ENCODE measurements at places on chromosomes 13 and 19.

DNA sequence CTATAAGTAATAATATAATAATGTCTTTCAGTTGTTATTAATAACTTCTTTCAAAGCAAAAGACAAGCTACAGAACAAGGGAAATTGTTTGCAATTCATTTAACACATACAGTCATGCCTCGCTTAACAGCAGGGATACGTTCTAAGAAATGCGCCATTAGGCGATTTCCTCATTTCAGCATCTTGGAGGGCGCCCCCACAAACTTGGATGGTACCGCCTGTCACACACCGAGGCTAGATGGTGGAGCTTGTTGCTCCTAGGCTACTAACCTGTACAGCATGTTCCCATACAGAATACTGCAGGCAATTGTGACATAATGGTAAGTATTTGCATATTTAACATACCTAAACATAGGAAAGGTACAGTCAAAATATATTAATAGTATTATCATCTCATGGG lies 8.2 kb upstream of the ANKRD10 start:
- DNase-seq, result no peak

DNA sequence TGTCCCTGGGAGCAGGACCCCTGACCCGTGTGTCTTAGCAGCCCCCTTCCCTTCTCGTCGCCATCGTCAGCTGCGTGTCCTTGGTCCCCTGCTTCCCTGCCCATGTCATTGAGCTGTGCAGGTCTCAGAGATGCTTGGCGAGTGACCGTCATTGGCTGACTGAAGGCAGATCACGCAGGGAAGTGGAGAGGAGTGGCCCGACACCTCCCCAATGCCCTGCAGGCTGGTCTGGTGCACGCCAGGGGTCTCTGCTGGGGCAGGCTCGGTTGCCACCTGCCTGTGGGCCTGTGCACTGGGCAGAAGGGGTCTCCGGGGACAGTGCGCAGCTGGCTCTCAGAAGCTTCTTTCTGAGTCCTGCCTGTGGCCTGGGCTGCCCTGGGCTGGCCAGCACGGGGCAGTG lies 6.2 kb downstream of the GNA11 start:
- DNase-seq, result no peak

DNA sequence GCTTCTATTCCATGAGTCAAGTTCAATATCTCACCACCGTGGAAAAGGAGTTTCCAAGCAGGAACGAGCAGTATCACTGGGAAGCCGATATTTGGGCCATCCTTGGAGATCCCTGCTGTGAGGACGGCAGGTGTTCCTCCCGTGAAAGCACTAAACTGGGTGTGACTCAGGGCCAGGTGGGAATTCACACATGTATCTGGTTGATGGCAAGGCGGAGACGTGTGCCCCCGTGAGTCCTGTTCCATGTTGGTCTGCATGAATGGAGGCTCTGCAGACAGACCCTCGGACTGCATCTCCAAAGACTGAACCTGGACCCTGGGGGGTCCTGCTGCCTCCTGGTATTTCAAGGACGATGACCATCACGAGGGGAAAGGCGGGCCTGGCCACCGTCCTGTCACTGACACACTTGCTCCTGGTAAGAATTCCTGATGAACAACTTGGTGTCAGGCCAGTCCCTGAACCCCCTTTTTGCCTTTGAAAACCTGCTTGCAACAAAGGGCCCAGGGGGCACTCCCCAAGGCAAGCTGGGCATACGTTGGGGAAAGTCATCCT lies 22.8 kb upstream of the GAS6 start:
- DNase-seq, result no peak

DNA sequence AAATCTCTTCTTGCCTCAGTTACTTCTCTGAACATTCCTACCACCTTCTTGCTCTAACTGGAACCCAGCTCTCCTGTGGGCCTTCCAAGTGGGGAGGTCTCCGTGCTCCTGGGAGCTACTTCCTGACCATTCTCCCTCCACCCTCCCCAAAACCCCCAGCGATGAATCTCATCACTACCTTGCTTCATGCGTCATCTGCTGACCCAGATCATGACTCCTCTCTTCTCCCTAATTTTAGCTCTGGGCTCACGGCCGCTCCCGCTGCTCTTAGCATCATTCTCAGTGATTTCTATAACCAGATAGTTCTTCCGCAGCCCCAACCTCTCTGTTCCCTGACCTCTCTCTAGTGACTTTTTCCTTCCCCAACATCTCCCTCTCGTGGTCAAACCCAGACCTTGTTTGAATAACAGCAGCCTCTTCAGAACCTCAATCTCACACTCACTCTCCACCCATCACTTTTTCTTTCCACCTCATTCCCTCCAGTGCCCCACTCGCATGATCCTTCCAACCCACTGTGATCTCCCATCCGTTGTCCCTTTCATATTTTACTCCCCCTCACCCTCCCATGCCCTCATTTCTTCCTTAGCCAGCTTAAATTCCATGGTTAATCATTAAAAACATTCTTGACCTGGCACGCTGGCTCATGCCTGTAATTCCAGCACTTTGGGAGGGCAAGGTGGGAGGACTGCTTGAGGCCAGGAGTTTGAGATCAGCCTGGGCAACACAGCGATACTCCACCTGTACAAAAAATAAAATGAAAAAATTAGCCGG lies 21.8 kb downstream of the MRPS12 start:
- DNase-seq, result no peak

DNA sequence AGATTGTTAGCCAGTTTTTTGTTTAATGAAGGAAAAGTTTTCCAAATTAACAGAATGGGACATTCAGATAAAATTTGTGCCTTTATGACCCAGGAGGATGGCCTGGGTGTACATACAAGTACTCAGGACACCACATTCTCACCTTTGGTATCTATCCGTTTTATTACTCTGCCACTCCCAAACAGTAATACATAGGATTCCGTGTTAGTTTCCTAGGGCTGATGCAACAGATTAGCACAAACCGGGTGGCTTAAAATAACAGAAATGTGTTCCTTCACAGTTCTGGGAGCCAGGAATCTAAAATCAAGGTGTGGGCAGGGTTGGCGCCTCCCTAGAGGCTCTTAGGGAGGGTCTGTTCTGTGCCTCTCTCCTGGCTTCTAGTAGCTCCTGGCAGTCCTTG lies 129.9 kb downstream of the GGACT start:
- no peak for DNase-seq

- no peak for DNase-seq
Observed at GRCh38 chr13:81275666-81276258, 934.8 kb upstream of the SPRY2 start.

GRCh38 chr13:92804346-92804745 lies 422.3 kb upstream of the GPC6 start:
- DNase-seq, result no peak
